Left ventricle myocardium superior (tissue), 1 donor: ENCODE measurements at places on chromosomes 4 and X. TPM values are rescaled to one million over a fixed set of nuclear protein-coding genes. Genes with fewer than 3 reads are reported as not detected.

Gene BEX2
- 1.3 TPM for total RNA-seq

Gene BEND4
- not detected for total RNA-seq

Gene MAGEC3
- not detected for total RNA-seq

Gene CLDN22
- total RNA-seq, result not detected

Gene GPM6B
- total RNA-seq, result 4.7 TPM

Gene ENPEP
- total RNA-seq, result 2.7 TPM

Gene BTK
- 4.1 TPM for total RNA-seq

Gene ALAS2
- total RNA-seq, result not detected

Gene IL15
- total RNA-seq, result 1.7 TPM

Gene SLC10A6
- 0.82 TPM for total RNA-seq

Gene SPANXC
- total RNA-seq, result not detected
